ENCODE measurements at places on chromosomes 5 and 9. TPM values are rescaled to one million over a fixed set of nuclear protein-coding genes. Genes with fewer than 3 reads are reported as not detected.

- no peak for DNase-seq
These were observed 31.0 kb downstream of the MTREX start for GRCh38 chr5:55338810-55339243.

- DNase-seq: no peak
These were observed 5.5 kb downstream of the TTLL11 start for GRCh38 chr9:122087406-122088200.

GRCh38 chr9:7439355-7439995, 360.1 kb downstream of the DMAC1 start:
- DNase-seq: no peak

CXCL14 gene
- total RNA-seq: 0.16 TPM

TRIM36 gene
- total RNA-seq: 11.1 TPM

DNA sequence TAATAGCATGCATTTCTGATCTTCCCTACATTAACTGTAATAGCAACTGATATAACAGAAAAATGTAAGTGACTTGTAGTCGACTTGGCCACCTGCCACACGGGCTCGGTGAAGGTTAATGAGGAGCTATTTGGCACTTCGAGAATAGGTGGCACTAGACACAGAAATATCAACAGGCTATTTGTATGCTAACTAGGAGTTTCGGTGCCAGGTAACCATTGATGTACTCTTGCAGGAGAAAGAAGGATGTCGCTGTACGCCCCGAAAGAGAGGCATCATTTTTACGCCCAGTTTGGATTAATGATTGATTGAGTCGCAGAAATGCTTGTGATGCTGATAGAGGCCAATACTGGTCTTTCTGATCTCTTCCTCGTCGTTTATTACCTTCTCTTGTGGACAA, 516 bp upstream of the DMRT2 start:
- no peak for DNase-seq

DNA sequence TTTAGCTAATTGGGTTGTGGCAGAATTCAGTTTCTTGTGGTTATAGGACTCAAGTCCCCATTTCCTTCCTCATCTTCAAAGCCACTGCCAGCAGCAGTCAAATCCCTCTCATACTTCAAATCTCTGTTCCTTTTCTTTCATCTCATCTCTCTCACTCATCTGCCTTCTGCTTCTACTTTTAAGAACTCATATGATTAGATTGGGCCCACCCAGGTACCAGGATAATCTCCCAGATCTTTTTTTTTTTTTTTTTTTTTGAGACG, 8.0 kb upstream of the REEP5 start:
- DNase-seq: no peak

DNA sequence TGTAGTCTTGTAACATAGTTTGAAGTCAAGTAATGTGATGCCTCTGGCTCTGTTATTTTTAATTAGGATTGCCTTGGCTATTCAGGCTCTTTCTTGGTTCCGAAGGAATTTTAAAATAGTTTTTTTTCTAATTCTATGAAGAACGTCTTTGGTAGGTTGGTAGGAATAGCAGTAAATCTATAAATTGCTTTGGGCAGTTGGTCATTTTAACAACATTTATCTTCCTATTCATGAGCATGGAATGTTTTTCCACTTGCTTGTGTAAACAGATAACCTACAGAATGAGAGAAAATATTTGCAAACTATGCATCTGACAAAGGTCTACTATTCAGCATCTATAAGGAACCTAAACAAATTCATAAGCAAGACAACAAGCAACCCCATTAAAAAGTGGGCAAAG, 173.2 kb upstream of the TRPC7 start:
- DNase-seq: no peak

DNA sequence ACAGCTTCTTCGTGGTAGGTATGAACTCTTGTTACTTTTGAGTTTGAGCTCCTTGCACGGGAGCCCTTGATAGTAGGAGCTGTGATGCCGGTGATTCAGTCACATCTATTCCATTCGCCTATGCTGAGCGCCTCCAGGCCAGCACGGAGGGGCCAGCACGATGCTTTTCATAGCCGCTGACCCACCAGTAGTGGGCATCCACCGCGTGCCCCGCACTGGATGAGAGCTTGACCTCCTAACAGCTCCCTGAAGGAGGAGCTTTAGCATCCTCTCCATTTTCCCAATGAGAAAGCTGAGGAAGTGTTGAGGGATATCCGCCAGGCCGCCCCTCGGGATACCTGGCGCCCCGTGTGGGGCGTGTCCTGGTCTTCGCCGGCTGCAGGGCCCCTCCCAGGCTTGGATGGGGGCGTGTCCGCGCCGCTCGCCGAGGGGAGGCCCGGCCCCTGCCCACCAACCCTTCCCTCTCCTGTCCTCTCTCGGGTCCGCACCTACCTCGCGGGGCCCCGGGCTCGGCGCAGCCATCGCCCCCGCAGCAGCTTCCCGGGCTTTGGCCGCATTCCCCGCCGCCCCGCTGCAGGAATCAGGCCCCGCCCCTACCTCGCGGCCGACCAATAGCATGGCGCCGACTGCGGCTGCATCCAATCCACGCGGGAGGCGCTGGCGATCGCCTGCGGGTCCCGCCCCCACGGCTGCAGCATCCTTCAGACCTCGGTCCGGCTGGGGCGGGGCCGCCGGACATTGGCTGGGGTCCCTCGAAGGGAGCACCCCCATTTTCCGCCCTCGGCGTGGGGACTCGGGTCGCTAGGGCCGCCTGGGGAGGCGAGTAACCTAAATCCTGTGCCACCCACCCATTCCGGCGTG, at the start of gene PIP5KL1:
Gene PIP5KL1 (minus strand): TSS at position 547 of the 861 bp plus-strand sequence. CDS start 25 bp downstream, at position 522.
- peak; percentile 95 for DNase-seq

STRBP gene
- 13.1 TPM for total RNA-seq

DNA sequence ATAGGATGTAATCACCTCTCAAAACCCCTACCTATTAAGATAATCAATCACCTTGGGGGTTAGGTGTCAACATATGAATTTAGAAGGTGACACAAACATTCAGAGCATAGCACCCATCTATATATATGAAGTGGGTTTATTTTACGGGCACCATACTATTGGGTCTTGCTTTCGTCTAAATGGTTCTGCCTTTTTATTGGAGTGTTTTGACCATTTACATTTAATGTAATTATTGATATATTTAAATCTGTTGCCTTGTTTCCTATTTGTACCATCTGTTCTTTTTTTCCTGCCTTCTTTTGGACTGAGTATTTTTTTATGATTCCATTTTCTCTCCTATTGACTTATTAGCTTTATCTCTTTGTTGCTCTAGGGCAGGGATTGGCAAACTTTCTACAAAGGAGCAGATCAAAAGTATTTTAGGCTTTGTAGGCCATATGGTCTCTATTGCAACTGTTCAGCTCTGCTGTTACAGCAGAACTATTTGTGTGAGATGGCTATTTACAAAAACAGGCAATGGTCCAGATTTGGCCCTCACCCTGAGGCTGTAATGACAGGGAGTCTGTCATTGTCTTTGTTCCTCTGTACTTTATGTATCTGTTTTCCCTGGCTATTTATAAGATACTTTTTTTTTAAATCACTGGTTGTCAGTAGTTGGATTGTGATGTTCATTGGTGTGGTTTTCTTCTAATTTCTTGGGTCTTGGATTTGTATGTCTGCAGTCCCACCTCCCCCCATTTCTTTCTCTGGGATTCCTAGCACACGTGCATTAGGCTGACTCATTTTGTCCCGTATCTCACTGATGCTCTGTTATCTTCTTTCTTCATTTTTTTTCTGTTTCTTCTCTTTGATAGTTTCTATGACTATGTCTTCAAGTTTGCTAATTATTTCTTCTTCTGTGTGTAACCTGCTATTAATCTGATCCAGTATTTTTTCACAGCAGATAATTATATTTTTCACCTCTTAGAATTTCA, 127.1 kb downstream of the DAB2IP start:
- DNase-seq: no peak

- no peak for DNase-seq
These were observed 1.8 kb downstream of the IL6ST start for GRCh38 chr5:55993013-55993412.

Measured in osteocyte (in vitro differentiated cells).